Endothelial cell of coronary artery (primary cell): ENCODE measurements at places on chromosomes 2 and 18. TPM values are rescaled to one million over a fixed set of nuclear protein-coding genes. Genes with fewer than 3 reads are reported as not detected.

Gene NEB
- total RNA-seq = 0.19 and 0.45 TPM in 2 replicates

Gene MAT2A
- total RNA-seq = 66.2 and 114 TPM in 2 replicates

Gene ASPRV1
- 0.09 TPM in 2 replicates for total RNA-seq

Gene PLB1
- total RNA-seq = 0.36 and 0.38 TPM in 2 replicates

Gene CLEC4F
- total RNA-seq = under 0.01 TPM in 1 of 2 replicates, not detected in the other

Gene EGR4
- total RNA-seq = not detected in 2 replicates

Gene MAPRE2
- total RNA-seq = 35.4 and 42.1 TPM in 2 replicates

Gene GULP1
- 13.1 and 35.5 TPM in 2 replicates for total RNA-seq

Gene MOB1A
- 75.1 and 77.2 TPM in 2 replicates for total RNA-seq

Gene EDAR
- not detected in 2 replicates for total RNA-seq

Gene NEU2
- total RNA-seq = not detected in 2 replicates

Gene CD226
- 0.09 TPM in 2 replicates for total RNA-seq

Gene ZSCAN30
- total RNA-seq = 9.6 and 14.2 TPM in 2 replicates

Gene RFX8
- total RNA-seq = 0.28 and 0.81 TPM in 2 replicates

Gene TUBA3E
- total RNA-seq = not detected in 2 replicates

Gene SKOR2
- total RNA-seq = not detected in 2 replicates

Gene IL18RAP
- total RNA-seq = not detected in 2 replicates

Gene PID1
- total RNA-seq = 0.09 and 2.2 TPM in 2 replicates

Gene NRP2
- total RNA-seq = 46.2 and 47.0 TPM in 2 replicates

Gene CDH7
- not detected in 2 replicates for total RNA-seq

Gene GPR75
- total RNA-seq = 0.99 and 1.3 TPM in 2 replicates

Gene FEV
- total RNA-seq = not detected in 2 replicates

Gene LRRC30
- total RNA-seq = not detected in 2 replicates

Gene C1GALT1C1L
- 0.09 TPM in 2 replicates for total RNA-seq

Gene AMMECR1L
- 16.0 and 20.7 TPM in 2 replicates for total RNA-seq

Gene C2orf72
- total RNA-seq = 0.19 TPM in 1 of 2 replicates, not detected in the other

Gene VAMP8
- total RNA-seq = 16.8 and 20.4 TPM in 2 replicates

Gene OXER1
- total RNA-seq = not detected in 2 replicates

Gene LOXHD1
- not detected in 2 replicates for total RNA-seq

Gene IL1R1
- total RNA-seq = 2.4 and 23.2 TPM in 2 replicates

Gene IL18R1
- 2.5 and 3.7 TPM in 2 replicates for total RNA-seq

Gene TMEM178A
- total RNA-seq = 0.36 and 0.56 TPM in 2 replicates

Gene TSPYL6
- total RNA-seq = not detected in 2 replicates

Gene INO80D
- total RNA-seq = 5.1 and 7.6 TPM in 2 replicates

Gene MDH1B
- total RNA-seq = 0.28 and 0.72 TPM in 2 replicates

Gene ACTR3
- total RNA-seq = 319 and 327 TPM in 2 replicates

Gene INO80C
- 13.0 and 13.4 TPM in 2 replicates for total RNA-seq

Gene SMYD5
- 14.6 and 16.5 TPM in 2 replicates for total RNA-seq

Gene MC2R
- total RNA-seq = not detected in 2 replicates

Gene PAX3
- total RNA-seq = 1.2 TPM in 1 of 2 replicates, not detected in the other

Gene HAAO
- total RNA-seq = 0.09 TPM in 2 replicates

Gene ACMSD
- not detected in 2 replicates for total RNA-seq

Gene ARID5A
- 7.7 and 7.9 TPM in 2 replicates for total RNA-seq

Gene LRATD1
- 0.19 and 0.27 TPM in 2 replicates for total RNA-seq

Gene UGT1A5
- total RNA-seq = not detected in 2 replicates

Gene CDH19
- 0.09 TPM in 1 of 2 replicates, not detected in the other for total RNA-seq

Gene CFAP65
- total RNA-seq = under 0.01 TPM in 1 of 2 replicates, not detected in the other

Gene NEU4
- not detected in 2 replicates for total RNA-seq

Gene SEMA4F
- 4.0 and 5.9 TPM in 2 replicates for total RNA-seq
